Stimulated activated CD4-positive, alpha-beta T cell treated with anti-CD3 and anti-CD28 coated beads, Interleukin-4, amount 100 ng/mL, for 24 hours (primary cell): ENCODE measurements at places on chromosomes 1 and 21.

DNA sequence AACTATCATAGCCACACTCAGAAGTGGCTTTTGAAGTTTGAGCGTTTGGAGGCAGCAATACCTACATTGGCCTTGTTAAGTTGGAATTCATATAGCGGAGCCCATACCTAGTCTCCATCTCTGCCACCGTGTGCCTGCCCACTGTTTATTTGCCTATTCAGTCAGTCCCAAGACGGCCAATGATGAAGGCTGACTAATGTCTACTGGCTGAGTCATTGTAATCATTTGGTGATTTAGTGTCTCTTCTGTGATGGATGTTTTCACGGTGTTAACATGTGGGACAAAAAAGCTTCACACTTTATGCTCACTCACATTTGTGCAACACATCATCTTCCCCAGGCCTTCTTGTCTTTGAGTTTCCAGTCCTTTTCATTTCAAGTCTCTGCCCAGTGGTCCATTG lies 92.6 kb upstream of the PBX1 start:
- DNase-seq, result no peak

- no peak for DNase-seq
These were observed 57.9 kb downstream of the ZNF678 start for GRCh38 chr1:227621211-227621610.

- DNase-seq, result no peak
These were observed 317 bp downstream of the SPAG17 start for GRCh38 chr1:118184739-118185083.

- DNase-seq, result no peak
These were observed 332.2 kb downstream of the NTNG1 start for GRCh38 chr1:107473065-107473464.

- no peak for DNase-seq
These were observed 139.7 kb downstream of the SLC44A5 start for GRCh38 chr1:75471252-75471651.

- no peak for DNase-seq
These were observed 48.8 kb downstream of the ARHGEF10L start for GRCh38 chr1:17588048-17588871.

GRCh38 chr1:45365051-45365450 lies 24.8 kb upstream of the MUTYH start:
- no peak for DNase-seq

GRCh38 chr21:45060675-45061311 lies 13.6 kb upstream of the ADARB1 start:
- no peak for DNase-seq

- peak; percentile 53 for DNase-seq
These were observed 756 bp downstream of the PHGDH start for GRCh38 chr1:119712342-119713038.

GRCh38 chr1:110945626-110946025 lies 18.1 kb downstream of the LRIF1 start:
- no peak for DNase-seq
